Stimulated activated CD8-positive, alpha-beta memory T cell treated with anti-CD3 and anti-CD28 coated beads, Interleukin-7, amount 100 ng/mL, for 4 hours (primary cell): ENCODE measurements at places on chromosomes 11 and 22.

GRCh38 chr11:2377511-2378443 is 667 bp downstream of the CD81 start:
- peak; percentile 58 for DNase-seq

- DNase-seq, result no peak
Observed at GRCh38 chr22:20807315-20807752, 33.4 kb downstream of the SERPIND1 start.

GRCh38 chr11:115959081-115959486 is 454.9 kb upstream of the CADM1 start:
- DNase-seq, result no peak

GRCh38 chr11:110962921-110963320 is 250.7 kb upstream of the ARHGAP20 start:
- no peak for DNase-seq
